ENCODE measurements at places on chromosomes 1 and 21.

DNA sequence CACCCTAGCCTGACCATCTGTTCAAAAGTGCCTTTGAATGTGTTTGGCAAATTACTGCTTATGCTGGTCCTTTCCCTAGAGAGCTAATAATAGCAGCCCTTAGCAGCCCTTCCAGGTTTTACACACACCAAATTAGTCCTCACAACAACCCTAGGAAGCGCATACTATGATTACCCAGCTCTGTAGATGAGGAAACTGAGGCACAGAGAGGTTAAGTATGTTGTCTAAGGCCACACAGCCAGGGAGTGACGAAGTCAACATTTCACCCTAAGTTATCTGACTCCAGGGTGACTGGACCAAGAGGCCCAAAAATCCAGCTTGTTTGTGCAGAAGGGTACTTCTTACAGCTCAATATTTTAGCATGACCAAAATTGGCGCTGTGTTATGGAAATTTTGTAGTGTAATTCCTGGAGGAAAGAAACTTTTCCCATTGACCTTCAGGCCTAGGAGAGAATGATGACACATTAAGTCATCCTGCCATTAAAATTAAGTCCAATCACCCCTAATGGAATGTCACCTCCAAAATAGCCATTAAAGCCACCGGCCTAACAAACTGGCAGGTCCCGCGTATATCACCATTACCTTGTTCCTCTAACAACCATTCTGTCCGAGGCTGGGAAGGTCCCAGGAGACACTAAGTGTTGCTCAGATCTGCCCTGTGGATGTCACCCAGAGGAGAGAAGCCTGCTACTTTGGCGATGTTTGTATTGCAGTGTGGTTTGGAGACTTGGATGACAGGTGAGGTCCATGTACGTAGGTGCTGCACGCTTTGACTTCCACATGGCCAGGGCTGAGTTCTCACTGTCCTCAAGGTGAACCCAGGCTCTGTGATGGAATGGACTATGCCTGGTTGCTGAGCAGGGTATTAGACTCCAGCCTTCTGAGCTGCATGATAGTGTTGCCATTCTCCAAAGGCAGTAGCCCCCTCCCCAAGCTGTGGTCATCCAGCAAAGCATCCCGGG lies 258.3 kb downstream of the TOMM20 start:
- no peak for DNase-seq

DNA sequence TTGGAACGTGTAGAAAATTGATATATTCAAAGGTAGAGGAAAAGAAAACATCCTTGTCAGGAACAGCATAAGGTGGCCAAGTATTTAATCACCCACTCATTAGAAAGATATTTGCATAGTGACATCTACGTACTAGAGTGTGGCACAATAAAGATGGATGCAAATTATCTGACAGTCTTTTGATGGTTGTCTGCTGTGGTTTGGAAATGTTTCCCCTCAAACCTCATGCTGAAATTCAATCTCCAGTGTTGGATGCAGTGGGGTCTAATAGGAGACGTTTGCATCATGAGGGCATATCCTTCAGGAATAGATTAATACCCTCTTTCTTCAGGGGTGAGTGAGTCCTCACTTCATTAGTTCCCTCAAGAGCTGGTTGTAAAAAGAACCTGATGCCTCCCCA lies 34.1 kb upstream of the RUNX1 start:
- no peak for DNase-seq

DNA sequence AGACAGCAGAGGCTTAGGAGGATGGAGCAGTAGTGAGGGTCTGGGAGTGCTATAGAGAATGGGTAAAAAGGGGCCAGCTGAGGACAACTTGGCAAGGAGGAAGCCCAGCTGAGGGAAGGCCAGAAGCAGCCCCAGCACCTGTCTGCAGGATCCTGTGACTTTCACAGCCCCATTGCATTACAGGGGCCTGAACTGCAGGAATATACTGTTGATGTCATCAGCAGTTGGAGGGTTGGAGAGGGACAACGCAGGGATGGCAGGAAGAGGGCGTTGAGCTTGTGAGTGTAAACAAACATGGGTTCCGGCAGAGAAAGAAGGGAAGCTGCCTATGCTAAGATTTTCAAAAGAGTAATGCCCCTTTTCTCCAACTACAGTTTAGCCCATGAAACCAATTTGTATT lies 628.5 kb downstream of the SMYD3 start:
- no peak for DNase-seq

- no peak for DNase-seq
Measured at GRCh38 chr1:246629030-246629429, 62.8 kb downstream of the CNST start.

DNA sequence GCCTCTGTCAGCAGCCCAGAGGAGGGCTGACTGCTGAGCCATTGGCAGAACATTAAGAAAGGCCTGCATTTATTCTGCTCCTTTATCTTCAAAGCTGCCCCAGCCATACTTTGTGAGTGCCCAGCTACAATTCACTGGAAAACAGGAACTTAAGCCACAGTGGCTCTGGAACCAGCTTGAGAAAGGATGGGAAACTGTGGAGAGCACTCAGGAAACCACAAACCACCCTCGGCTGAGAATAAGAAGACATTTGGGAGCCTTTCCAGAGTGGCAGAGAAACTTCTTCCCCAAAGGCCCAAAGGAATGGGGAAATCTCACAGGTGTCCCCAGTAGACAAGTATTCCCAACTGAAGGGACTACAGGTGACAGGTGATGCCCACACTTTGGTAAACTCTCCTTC lies 1.8 kb downstream of the LAMB3 start:
- no peak for DNase-seq

DNA sequence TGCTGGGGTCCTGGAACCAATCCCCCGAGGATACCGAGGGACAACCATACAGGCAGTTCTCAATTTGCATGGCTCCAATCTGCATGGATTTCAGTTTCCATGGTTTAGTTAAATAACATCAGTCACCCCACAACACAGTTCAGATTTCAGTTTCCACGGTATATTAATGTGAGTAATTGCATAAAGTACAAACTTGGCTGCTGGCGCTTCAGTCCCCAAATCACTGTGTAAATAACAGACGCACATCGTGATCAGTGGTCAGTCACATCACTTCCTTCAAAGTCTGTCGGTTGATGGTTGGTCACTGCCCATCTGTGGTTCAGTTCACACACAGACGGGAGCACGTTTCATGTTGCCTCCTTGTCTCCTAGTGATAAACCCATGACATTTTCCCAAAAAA lies 66.4 kb upstream of the LPGAT1 start:
- DNase-seq = no peak

DNA sequence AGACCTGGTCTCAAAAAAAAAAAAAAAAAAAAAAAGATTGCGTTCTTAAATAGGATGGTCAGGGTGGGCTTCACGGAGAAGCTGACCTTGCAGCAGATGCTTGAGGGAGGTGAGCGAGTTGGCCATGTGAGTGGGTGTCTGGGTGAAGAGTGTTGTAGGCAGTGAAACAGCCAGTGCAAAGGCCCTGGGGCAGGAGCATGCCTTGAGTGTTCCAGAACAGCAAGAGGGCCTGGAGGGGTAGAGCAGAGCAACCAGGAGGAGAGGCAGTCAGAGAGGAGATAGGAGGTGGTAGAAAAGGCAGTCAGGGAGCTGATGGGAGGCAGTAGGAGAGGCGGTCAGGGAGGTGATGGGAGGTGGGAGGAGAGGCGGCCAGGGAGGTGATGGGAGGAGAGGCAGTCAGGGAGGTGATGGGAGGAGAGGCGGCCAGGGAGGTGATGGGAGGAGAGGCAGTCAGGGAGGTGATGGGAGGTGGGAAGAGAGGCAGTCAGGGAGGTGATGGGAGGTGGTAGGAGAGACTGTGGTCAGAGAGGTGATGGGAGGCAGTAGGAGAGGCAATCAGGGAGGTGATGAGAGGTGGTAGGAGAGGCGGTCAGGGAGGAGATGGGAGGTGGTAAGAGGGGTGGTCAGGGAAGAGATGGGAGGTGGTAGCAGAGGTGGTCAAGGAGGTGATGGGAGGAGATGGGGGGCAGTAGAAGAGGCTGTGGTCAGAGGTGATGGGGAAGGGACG lies 20.2 kb upstream of the PADI6 start:
- DNase-seq = no peak

DNA sequence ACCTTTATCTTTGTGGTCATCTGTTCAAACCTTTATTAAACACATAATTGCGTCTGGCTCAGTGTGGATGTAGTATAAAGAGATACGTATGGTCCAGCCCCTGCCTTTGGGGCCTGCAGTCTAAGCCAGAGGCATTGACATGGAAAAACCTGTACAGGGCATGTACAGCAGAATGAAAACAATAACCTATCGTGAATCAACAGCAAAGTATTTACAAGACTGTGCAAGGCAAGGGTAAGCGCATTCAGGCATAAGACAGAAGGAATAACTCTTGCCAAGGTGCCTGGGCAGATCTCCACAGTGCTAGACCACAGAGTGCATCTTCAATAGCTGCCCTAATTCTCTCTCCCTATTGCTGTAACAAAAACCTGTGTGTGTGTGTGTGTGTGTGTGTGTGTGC lies 35.5 kb downstream of the KIRREL1 start:
- no peak for DNase-seq

GRCh38 chr1:53510215-53510614 lies 51.0 kb downstream of the DMRTB1 start:
- DNase-seq = no peak

Measured in activated CD4-positive, alpha-beta T cell treated with anti-CD3 and anti-CD28 coated beads, Interleukin-2, amount 50 U/mL, for 1 hour (primary cell).